ENCODE measurements at places on chromosomes 3 and 15. TPM values are rescaled to one million over a fixed set of nuclear protein-coding genes. Genes with fewer than 3 reads are reported as not detected.

DNA sequence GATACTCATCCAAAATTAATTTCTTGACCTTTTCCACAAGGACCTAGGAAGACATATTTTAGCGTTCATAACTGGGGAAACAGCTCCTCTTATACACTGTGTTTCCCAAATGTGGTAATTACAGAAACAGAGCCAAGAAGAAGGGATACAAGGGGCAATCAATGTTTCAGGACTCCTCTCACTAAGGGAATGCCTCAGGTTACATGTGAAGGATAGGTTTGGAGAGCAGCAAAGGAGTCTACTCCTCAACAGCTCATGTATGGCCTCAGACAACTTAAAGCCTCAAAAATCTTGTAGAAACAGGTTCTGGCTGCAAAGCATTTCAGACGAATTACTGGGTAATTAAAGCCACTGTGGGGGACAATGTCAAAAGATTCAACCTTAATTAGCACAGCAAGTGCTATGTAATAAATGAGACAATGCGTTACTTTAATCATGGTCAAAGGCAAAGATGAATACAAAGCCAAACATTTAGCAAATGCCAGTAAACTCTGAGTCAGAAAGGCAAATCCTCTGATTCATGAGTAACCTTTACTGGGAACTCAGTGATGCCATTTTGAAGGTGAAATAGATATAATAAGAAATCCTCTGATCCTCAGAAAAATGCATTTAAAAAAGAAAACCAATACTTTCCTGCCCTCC lies 1111.2 kb downstream of the TUSC7 start:
- no peak for DNase-seq

C3orf80 gene
- polyA plus RNA-seq, result 8.5 TPM

DNA sequence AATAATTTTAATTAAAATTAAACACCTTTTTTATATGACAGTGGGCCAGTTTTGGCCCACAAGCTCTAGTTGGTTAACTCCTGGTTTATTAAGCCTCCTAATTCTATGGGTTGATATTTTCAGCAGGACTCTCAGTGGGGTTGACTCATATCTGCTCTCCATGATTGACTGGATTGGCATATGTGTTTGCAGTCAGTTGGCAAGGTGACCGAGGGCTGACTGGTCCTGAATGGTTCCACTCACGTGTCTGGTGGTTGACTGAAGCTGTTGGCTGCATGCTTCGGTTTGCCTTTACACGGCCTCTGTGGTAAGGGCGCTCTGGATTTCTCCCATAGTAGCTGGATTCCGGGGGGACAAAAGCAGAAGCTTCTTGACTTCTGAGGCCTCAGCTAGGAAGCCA lies 65.3 kb upstream of the ZNF280D start:
- no peak for DNase-seq

WDR72 gene
- polyA plus RNA-seq, result 2.5 TPM

GRCh38 chr3:31102196-31102879 lies 207.9 kb upstream of the GADL1 start:
- no peak for DNase-seq

GRCh38 chr3:156676768-156677479 lies 2.5 kb downstream of the TIPARP start:
- DNase-seq, result no peak

- DNase-seq, result no peak
Observed at GRCh38 chr3:46375814-46376213, 5.1 kb downstream of the CCR5 start.

DNA sequence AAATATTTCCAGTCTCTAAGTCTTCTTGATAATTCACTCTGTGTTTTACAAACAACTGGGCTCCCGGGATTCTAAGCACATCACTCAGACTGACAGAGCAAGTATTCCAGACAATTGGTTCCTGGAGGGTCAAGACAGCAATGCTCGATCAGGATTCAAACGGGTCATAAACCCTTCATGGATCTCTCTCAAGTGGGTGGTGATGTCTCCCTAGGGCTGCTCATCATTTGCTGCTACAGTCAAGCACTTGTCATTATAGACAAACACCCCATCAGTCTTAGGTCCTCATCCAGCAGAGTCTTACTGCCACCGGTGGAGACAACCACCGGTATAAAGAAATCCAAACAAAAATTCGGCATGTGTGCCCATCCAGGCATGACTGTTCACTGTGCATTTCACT lies 921.1 kb downstream of the FHIT start:
- DNase-seq, result no peak

DNA sequence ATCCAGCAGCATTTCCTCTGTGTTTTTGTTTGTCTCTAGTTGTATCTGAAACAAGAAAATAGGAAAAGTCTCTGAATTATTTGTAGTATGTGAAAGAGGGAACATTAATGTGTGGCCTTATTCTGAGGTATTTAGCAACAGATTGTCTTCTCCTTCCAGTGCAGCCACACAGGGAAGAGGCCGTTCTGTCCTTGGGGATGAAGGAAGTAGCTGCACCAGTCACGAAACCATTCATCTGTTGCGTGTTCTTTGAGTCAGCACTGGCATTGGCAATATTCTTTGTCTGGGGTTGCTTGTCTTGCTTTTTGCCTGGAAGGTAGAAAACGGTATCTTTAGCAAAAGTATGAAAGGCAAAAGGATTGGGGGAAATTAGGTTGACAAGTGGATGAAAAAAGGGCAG lies 91.6 kb downstream of the CDIN1 start:
- DNase-seq, result no peak

- DNase-seq, result no peak
Observed at GRCh38 chr15:29139540-29140459, 129.8 kb downstream of the NSMCE3 start.

GRCh38 chr3:35675206-35675605 lies 35.9 kb downstream of the ARPP21 start:
- no peak for DNase-seq

GOLGA6L26 gene
- polyA plus RNA-seq, result not detected

ATP1B3 gene
- 111 TPM for polyA plus RNA-seq

- DNase-seq, result no peak
Observed at GRCh38 chr15:71251584-71252043, 136.3 kb downstream of the THSD4 start.

- no peak for DNase-seq
Observed at GRCh38 chr3:49745986-49746385, 22.2 kb upstream of the GMPPB start.

DNA sequence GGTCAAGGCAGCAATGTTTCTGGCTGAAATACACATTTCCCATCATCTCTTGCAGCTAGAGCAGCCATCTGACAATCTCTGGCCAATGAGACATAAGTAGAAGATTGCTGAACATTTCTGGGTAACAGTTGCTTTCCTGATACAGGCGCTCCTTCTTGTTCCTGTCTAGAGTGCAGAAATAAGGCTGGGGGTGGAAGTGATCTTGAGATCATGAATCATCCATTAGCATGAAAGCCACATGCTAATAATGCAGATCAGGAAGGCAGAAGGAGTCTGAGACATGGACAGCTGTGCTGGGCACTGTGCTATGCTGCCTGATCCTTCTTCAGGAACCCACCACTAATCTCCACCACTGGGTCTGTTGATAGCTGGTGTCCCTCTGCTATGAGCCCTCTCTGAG lies 14.8 kb upstream of the TMEM108 start:
- no peak for DNase-seq

GRIP2 gene
- polyA plus RNA-seq, result 1.7 TPM

GRCh38 chr15:69140306-69140705 lies 20.1 kb upstream of the GLCE start:
- no peak for DNase-seq

SLC9A9 gene
- polyA plus RNA-seq, result 20.9 TPM

LRRIQ4 gene
- 0.16 TPM for polyA plus RNA-seq

DNA sequence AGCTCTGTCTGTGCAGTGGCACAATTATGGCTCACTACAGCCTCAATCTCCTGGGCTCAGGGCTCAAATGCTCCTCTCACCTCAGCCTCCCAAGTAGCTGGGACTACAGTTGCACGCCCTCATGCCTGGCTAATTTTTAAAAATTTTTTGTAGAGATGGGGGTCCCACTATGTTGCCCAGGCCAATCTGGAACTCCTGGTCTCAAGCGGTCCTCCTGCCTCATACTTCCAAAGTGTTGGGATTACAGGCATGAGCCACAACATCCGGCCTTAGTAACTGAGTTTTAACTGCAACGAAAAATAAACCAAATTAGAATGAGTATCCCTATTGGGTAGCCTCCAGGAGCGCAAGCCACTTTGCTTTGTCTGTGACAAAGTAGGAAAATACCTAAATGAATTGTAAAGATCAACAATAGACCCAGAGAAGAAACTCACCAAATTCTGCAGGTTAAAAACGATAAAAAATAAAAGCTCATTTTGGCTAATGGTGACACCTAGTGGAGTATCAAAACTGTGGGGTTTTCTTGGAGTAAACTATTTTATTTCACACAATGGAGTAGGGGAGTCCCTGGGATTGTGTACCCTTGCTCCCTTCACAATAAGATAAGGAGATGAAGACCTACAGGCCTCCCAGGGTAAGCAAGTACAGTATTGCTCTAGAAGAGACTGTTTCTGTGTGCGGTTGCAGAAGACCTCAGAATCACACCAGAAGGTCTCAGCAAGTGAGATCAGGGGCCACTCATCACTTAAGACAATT lies 21.0 kb upstream of the CA12 start:
- no peak for DNase-seq

DNA sequence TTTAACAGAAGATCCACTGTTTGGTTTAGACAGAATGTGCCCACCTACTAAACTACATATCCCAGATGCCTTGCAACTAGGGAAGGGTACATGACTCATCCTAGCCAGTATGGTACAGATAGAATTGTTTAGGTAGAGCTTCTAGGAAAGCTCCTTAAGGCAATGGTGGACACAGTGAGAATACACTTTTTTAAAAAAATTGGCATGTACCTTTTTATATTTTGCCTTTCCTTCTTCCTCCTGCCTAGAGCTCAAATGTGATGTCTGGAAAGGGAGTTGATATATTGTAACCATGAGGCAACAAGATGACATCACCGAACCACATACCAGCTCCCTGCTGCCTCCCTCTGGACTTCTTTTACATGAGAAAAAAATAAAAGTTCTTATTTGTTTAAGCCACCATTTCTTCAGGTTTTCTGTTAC lies 14.4 kb upstream of the C3orf80 start:
- DNase-seq, result no peak

- DNase-seq, result no peak
Observed at GRCh38 chr3:185711255-185711870, 113.5 kb downstream of the IGF2BP2 start.

GRCh38 chr15:63600001-63600615 lies 2.9 kb downstream of the FBXL22 start:
- no peak for DNase-seq

ZIC1 gene
- not detected for polyA plus RNA-seq

DNA sequence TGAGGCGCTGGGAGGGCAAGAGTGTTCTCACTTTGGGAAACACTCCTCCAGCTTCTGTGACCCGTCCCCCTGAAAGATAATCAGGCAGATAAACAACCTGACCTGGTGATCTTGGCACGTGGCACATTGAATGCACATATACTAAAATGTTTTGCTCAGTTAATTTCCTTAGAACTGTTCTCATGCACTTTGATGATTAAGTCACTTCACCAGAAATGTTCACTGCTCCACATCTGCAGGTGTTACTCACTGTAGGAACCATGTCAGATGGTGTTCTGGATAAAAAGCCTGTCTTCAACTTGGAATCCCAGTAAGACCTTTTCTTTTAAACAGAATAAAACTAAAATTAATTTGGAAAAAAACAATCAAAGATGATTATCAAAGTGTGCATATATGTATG lies 24.6 kb upstream of the NIPA2 start:
- no peak for DNase-seq

- no peak for DNase-seq
Observed at GRCh38 chr15:42549741-42550392, 1.2 kb downstream of the HAUS2 start.

DNA sequence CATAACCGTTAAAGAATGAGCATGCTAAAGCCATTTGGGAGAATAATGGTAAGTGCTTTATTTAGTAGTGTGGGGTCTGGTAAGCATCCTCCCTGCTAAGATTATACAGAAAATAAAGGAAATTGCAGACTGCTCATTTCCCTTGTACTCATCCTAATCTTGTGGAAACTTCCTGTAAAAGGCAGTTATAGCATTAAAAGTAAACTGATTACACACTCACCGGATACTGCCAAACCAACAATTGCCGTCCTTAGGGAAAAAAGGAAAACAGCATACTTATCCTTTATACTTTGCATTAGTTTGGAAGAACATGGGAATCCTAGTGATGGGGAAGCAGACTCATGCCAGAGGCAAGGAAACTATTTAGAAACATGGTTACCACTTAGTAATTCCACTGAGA lies 5.3 kb upstream of the SPRED1 start:
- DNase-seq, result no peak

GRCh38 chr15:34914317-34914716 lies 55.2 kb downstream of the AQR start:
- no peak for DNase-seq

DNA sequence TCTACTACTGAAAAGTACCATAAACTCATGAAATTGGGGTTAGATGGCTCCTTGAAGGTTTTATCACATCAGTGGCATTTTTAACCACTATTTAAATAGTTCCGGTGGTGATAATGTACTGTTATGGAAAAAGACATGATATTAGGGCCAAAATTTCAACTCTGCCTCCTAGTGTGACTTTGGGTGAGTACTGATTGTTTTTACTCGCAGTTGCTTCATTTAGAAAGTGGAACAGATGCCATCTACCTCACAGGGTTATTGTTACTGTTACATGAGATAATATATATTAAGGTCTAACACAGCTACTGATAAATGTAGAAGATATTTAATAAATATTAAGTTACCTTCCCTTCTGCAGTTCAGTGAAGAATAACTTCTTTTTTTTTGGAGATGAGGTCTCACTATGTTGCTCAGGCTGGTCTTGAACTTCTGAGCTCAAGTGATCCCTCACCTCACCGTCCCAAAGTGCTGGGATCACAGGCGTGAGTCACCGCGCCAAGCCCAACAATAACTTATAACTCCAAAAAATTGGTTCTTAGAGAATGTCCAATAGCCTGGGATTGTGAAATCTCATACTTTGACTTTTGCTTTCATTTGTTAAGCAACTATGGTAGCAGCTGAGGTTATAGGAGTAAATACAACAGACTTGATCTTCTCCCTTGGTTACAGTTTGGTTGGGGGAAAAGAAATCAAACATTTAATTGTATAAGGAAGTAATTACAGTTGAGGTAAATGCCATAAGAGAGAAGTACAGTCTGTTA lies 48.3 kb downstream of the MEF2A start:
- DNase-seq, result peak; percentile 13

- no peak for DNase-seq
Observed at GRCh38 chr15:90087454-90088154, 14.7 kb downstream of the IDH2 start.

IL5RA gene
- polyA plus RNA-seq, result 4.0 TPM

- peak; percentile 89 for DNase-seq
Observed at GRCh38 chr3:178072391-178073305, 463.6 kb upstream of the KCNMB2 start.

- DNase-seq, result peak; percentile 54
Observed at GRCh38 chr3:98733053-98733811, 29.9 kb upstream of the ST3GAL6 start.

CP gene
- polyA plus RNA-seq, result 19.0 TPM

DNA sequence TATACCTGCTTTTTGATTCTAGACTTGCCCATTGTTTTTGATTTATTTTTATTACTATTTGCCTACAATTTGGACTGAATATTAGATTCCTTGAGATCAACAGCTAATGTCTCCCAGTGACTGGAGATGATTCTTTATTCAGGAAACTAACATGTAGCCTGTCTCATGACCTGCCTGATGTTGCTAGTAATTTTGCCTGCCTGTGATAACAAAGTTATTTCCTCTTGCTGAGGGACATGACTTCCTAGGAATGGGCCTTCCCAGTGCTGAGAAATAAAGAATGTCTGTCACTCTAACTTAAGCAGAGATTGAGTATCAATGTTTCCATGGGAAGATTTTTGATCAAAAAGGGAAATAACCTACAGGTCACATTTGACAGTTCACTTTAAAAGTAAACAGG lies 13.4 kb upstream of the NPHP3 start:
- DNase-seq, result no peak

- no peak for DNase-seq
Observed at GRCh38 chr3:29721789-29722188, 440.9 kb downstream of the RBMS3 start.

Data from right lung (tissue), 10 donors.